Fibroblast of skin of left biceps (primary cell): ENCODE measurements at places on chromosomes 6 and 20.

DNA sequence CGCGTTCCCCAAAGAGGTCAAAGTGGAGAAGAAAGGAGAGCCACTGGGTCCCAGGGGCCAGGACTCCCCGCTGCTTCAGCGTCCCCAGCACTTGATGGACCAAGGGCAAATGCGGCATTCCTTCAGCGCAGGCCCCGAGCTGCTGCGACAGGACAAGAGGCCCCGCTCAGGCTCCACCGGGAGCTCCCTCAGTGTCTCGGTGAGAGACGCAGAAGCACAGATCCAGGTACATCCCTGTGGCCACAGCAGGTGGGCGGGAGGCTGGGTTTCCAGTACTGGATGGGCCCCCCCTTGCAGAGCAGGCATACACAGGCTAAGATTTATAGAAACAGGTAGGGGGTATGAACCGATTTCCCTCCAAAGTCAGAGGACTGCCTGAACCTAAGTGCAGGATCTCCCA lies 42.7 kb upstream of the SMIM28 start:
- DNase-seq: no peak

DNA sequence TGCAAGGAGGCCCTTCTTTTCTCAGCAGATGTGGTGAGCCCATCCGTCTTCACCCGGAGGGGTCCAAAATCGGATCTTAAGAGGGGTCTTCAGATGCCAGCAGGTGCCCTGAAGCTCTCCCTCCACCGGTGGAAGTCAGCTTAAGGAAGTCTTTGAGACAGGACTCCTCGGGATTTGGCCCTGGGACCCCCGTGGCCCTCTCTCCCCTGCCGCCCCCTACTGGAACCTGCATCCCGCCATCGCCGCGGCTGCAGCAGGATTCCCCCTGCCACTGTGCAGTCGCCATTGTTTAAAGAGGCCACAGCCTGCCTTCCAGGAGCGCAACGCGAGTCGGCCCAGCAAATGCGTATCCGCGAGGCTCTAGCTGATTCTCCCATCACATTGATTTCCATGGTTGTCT lies 292.5 kb upstream of the ZNF337 start:
- no peak for DNase-seq

- DNase-seq: no peak
These were observed 18.0 kb downstream of the ELOVL2 start for GRCh38 chr6:11025921-11026635.

GRCh38 chr20:45918779-45919537 lies 7.0 kb upstream of the PLTP start:
- no peak for DNase-seq

- no peak for DNase-seq
These were observed 20.6 kb downstream of the CDC5L start for GRCh38 chr6:44407951-44408670.
